ENCODE measurements at places on chromosomes 5 and 9.
A peak's percentile ranks its signal among the peaks of the same experiment; 100 is the strongest.

GRCh38 chr5:101531026-101531425 lies 627.9 kb upstream of the ST8SIA4 start:
- no peak for DNase-seq

DNA sequence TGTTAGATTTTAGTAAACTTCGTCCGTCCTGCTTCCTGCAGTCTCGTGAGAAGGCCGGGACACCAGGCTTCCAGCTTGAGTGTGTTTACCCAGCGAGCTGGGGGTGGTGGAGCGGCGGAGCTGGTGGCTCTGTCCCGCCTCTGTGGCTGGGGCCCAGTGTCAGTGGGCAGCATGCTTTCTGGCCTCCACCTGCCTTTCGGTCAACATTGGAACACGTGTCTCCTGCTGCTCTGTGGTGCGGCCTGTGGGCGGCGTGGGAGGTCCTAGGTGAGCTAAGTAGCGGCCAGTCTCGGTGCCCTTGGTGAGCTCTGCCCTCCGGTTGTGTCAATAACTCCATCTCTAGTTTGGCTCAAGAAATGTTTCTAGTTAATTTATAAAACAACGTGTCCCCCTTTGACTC lies 125.9 kb downstream of the GADD45G start:
- DNase-seq, result no peak

GRCh38 chr5:140842798-140843733 lies 2.1 kb downstream of the PCDHA8 start:
- DNase-seq, result no peak

- DNase-seq, result no peak
Measured at GRCh38 chr9:125189011-125189360, 617 bp downstream of the PPP6C start.

- no peak for DNase-seq
Measured at GRCh38 chr9:90393365-90394152, 249.1 kb downstream of the DIRAS2 start.

DNA sequence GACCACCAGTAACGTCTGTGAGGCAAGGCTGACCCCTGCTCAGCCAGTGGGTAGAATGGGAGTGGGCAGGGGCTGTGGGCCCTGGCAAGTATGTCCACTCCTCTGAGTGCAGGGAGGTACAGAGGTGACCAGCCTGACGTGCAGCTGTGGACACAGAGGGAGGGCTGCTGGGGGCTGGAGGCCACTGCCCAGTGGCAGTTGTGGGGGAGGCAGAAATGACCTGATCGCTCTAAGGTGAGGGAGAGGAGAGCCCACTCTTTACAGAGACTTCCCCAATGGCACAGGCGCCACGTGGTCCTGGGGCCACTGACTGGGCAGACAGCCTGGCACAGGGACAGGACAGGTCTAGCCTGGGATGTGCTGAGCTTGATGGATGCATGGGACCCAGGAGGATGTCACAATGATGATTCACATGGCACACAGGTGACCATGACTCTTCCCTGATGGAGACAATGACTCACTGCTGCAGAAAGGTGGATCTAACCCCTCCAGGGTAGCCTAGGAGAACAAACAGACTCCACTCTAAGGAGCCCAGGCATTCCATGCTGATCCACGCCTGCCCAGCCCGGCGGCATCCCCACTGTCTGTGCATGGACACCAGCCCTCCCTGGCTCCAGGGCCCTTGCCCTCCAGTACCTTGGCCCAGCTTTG lies 7.7 kb downstream of the LPCAT1 start:
- peak; percentile 0 for DNase-seq

- DNase-seq, result no peak
Measured at GRCh38 chr9:85898332-85898731, 42.6 kb upstream of the NAA35 start.

- no peak for DNase-seq
Measured at GRCh38 chr9:134624621-134625181, 16.9 kb upstream of the COL5A1 start.

- DNase-seq, result no peak
Measured at GRCh38 chr5:27818888-27819287, 780.5 kb upstream of the CDH9 start.

- DNase-seq, result no peak
Measured at GRCh38 chr5:109589239-109589638, 100.5 kb upstream of the MAN2A1 start.

DNA sequence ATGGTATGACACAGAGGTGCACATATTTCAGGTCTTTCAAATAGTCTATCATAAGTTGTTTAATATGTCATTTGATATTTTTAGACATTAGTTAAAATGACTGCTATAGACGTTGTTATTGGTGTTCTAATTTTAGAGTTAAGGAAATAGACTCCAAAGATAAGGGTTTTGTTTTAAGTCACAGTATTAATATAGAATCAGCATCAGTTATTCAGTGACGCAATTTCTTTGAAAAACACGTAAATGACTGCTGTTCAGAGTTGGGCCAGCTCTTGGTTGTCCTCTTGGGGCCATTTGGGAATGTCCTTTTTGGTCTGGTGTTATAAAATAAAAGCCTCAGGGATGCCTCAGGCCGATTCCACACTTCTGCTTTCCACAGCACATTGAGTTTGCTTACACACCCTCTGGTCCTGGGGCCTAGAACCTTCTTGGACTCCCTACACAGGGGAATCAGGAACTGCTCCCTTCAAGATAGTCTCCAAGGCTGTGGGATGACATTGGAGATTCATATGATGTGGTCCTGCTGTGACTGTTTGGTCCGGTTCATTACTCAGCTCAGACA lies 14.3 kb downstream of the OTULIN start:
- DNase-seq, result no peak

DNA sequence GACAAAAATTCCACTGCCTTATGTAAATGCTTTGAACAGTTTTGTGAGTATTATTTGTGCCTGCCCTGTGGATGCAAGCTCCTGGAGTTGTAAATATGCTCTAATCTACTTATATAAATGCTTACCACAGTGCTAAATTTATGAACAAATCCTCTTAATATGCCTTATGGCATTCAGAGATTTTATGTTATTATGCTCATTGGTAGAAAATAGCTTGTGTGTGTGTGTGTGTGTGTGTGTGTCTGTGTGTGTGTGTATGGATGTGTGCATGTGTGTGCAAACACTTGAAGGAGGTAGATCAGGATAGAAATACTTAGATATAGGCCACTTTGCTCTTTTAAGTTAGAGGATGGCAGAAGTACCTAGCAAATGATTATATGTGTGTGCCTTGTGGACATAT lies 253.9 kb downstream of the TAF11L14 start:
- DNase-seq, result no peak

DNA sequence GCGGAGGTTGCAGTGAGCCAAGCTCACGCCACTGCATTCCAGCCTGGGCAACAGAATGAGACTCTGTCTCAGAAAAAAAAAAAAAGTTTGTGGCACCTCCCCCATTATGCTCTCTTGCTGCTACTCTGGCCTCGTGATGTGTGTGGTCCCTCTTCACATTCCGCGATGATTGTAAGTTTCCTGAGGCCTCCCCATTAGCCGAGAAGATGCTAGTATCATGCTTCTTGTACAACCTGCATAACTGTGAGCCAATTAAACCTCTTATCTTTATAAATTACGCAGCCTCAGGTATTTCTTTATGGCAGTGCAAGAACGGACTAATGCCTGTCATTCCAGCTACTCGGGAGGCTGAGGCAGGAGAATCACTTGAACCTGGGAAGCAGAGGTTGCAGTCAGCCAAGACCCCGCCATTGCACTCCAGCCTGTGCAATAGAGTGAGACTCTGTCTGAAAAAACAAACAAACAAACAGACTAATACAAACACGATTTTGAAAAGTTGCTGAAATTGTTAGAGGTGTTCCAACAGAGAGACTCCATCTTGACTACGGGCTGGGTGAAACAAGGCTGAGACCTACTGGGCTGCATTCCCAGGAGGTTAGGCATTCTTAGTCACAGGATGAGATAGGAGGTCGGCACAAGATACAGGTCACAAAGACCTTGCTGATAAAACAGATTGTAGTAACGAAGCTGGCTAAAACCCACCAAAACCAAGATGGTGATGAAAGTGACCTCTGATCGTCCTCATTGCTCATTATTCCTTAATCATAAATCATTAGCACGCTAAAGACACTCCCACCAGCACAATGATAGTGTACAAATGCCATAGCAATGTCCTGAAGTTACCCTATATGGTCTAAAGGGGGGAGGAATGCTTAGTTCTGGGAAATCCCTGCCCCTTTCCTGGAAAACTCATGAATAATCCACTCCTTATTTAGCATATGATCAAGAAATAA lies 8.3 kb upstream of the AFF4 start:
- DNase-seq, result no peak

- no peak for DNase-seq
Measured at GRCh38 chr5:124274949-124275348, 471.5 kb downstream of the ZNF608 start.

GRCh38 chr5:60463179-60463868 lies 236.6 kb downstream of the DEPDC1B start:
- DNase-seq, result no peak

GRCh38 chr5:77168161-77168878 lies 42.2 kb upstream of the PDE8B start:
- no peak for DNase-seq

- no peak for DNase-seq
Measured at GRCh38 chr9:127960410-127961154, 20.2 kb downstream of the EEIG1 start.

DNA sequence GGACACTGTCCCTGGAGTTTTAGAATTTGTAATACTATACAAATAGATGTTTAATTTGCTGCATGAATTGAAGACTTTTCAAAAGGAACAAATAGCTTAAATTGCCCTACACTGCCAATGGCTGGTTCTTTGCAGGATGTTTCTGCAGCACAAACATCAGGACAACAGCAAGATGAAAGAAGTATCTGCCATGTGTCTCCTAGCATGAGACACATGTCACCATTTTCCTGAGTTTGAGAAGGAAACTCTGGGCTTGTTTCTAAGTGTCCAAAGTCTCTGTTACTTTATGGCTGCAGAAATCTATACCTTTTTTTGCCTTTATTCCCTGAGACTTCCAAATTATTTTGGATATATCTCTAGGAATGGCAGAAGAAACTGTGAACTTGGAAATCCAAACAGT lies 623 bp upstream of the OR13F1 start:
- no peak for DNase-seq

GRCh38 chr5:172445866-172446265 lies 8.5 kb downstream of the SH3PXD2B start:
- DNase-seq, result no peak

GRCh38 chr9:100411472-100412283 lies 15.3 kb upstream of the MSANTD3 start:
- DNase-seq, result peak; percentile 77

GRCh38 chr5:89011778-89012711 lies 129.1 kb upstream of the MEF2C start:
- DNase-seq, result no peak

GRCh38 chr9:71884005-71884404 lies 27.0 kb downstream of the ABHD17B start:
- no peak for DNase-seq

GRCh38 chr5:78811121-78811817 lies 162.7 kb upstream of the LHFPL2 start:
- no peak for DNase-seq

DNA sequence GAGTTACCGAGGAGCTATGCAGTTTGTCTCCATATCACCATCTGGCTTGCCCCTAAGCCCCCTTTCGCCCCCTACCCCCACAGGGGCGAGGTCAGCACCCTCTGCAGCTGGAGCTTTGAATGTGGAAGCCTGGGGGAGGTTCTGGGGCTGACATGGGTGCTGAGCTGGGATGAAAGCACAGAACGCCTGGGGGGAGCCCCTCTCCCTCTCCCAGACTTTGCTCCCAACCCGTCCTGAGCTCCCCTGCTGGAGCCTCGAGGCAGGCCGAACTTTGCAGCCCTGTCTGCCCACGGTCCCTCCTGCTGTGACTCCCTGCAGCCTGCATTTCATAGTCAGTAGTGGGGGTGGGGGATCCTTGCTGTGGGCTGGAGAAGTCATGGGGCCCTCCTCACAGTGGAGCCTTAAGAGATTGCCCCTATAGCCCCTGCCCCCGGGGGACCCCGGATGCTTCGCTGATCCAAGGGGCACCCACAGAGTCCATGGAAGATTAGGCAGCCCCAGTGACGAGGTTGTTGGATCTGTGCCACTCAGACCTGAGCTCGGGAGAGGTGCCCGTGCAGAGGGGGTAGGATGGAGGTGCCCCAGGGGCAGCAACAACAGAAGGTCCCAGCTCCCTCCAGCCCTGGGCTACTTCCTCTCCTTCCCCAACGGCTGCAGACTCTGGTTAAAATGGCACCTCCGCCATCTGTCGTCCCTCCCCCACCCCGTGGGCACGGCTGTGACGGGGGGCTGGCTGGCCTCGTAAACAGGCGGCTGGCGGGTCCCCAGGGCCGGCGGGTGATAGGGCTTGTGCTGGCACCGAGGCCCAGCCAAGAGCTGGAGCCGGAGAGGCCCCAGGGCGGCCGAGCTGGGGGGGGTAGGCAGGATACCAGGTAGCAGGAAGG lies 162.0 kb downstream of the C9orf50 start:
- no peak for DNase-seq

DNA sequence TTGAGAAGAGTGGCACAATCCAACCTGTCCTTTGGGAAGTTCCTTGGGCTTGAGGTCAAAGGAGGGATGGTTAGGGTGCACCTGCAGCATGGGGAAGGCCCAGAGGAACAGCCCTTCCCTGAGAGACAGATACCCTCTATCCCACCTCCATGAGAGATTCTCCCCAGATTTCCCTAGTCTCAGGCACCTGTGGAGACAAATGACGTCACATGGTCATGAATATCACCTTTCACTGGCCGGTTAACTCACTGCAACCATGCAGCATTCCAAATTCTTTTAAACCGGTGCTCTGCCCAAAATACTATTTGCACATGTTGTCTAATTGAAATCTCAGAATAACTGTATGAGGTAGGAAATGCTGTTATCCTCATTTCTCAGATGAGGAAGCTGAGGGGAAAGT lies 15.6 kb upstream of the TRIO start:
- no peak for DNase-seq

DNA sequence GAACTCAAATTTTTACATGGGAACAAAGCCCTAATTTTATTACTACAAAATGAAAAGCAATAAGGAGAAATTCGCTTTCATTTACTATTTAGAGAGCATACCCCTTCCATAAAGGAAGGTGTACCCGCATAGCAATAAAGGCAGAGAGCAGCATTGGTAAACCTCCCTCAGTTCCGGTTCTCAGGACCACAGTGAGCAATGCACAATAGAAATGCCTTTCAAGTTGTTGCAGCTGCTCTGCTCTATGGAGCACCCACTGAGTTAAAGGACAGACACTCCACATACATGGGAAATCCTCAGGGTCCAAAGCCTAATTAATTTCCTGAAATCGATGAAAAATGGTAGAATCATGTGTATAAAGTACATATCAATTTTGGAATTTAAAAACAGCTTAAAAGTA lies 89.9 kb upstream of the MPDZ start:
- DNase-seq, result no peak

All from stimulated activated CD4-positive, alpha-beta T cell treated with anti-CD3 and anti-CD28 coated beads, Interleukin-15, amount 100 ng/mL, for 1 hour (primary cell).